ENCODE measurements at places on chromosomes 5 and 9.

DNA sequence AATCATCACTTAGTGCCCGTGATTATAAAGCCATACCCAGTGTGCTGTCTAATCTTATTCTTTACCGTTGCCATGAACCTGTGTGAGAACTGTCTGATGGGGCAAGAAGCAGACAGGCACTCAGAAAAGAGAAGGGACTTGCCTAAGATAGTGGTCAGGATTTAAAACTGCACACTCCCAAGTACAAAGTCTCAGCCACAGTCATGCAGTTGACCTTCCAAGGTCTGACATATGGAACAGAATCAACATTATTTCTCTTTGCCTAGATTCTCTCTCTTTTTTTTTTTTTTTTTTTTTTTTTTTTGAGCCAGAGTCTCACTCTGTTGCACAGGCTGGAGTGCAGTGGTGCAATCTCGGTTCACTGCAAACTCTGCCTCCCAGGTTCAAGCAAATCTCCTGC is 1.9 kb upstream of the PPP2CA start:
- DNase-seq = no peak

- DNase-seq = no peak
Measured at GRCh38 chr5:5781335-5781734, 358.9 kb downstream of the ICE1 start.

- DNase-seq = no peak
Measured at GRCh38 chr9:114007991-114008666, 70.0 kb downstream of the AMBP start.

GRCh38 chr9:99341686-99342085 is 119.6 kb downstream of the SEC61B start:
- DNase-seq = no peak

- no peak for DNase-seq
Measured at GRCh38 chr5:135461481-135462151, 9.5 kb upstream of the TIFAB start.

- DNase-seq = no peak
Measured at GRCh38 chr5:103476811-103477210, 85.8 kb downstream of the NUDT12 start.

DNA sequence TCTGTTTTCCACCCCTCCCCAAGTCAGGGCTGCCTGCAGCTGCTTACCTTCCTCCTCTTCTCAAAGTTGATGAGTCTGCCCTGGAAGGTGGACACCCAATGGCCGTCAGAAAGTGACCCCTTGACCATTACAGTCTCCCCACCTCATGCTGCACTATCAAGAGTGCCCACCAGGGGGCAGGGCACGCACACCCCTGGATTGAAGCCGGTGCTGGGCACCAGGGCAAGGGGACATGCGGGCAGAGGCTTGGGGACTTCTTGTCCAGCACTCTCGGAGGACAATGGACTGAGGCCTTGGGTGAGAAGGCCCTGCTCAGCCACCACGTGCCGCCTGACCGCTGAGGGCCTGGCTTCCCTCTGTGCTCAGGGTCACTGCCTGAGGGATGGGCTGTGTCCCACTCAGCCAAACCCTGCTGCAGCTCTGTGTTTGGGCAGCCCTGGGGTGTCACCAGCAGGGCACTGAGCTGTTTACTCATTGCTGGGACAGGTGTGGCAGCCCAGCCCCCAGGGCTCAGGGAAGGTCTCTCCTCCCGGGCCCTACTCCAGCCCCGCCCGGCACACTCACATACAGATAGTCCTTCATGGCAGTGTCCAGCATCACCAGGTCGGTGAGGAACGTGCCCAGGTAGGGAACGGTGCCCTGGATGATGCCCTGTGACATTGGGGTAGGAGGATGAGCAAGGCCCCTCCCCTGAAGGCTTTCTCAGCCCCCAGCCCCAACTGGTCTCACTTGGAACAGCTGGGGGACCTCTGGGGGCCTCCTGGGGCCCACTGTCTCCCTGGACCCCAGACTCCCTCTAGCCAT is 17.7 kb downstream of the RALGDS start:
- DNase-seq = no peak

DNA sequence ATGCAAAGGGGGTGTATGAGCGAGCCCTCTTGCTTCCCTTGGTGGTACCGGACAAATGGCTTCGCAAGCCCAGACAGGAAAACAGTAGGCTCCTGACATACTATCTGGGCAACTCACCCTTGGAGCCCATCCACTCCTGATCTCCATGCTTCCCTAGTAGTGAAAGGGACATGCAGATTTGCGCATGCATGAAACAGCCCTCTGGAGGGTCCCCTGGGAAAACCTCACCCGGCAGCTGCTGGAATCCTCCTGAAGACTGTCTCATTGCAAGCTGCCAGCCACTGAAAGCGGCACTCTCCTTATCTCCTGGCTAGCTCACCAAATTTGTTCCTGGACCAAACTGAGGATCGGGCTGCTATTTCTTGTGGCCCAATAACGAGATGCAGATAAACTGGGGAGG is 10.2 kb downstream of the ZNF169 start:
- DNase-seq = no peak

DNA sequence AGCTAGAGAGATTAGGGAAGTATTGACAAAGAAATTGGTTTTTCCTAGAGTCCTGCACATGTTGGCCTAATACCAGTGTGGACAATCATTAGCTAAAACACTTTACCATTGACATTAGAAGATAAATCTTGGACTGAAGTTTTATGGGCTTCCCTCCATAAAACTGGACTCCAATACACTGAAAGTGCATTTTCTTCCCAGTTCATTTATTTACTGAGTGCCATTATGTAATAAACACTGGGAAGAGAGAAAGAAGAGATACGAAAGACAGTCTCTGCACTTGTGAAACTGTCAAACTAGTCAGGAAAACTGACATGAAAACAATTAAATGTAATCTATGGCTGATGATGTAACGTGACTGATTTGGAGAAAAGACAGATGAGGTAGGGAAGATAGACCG is 539.3 kb downstream of the ZNF608 start:
- no peak for DNase-seq

DNA sequence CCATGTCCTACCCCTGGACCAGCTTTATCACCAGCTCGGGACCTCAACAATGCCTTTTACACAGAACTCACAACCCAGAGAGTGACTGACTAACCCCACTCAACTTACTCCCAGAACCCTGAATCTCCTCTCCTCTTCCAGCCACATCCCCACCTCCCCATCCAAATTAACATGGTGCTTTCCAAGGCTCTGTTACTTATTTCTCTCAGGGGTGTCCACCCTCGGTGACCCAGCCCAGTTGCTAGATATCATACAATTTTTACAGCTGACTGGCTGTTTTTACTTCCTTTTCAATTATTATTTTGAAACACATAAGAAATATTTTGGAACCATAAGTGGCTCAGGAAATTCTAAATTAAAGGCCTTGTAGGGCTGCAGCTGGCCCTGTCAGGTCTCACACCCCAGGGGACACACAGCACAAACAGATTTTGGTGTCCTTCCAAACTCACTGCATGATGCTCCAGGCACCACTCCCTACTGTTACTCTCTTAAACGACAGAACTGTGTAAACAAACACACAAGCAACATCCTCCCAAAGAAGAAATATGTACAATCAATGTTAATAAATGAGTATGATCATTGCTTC is 180.6 kb downstream of the ADAMTS12 start:
- no peak for DNase-seq

DNA sequence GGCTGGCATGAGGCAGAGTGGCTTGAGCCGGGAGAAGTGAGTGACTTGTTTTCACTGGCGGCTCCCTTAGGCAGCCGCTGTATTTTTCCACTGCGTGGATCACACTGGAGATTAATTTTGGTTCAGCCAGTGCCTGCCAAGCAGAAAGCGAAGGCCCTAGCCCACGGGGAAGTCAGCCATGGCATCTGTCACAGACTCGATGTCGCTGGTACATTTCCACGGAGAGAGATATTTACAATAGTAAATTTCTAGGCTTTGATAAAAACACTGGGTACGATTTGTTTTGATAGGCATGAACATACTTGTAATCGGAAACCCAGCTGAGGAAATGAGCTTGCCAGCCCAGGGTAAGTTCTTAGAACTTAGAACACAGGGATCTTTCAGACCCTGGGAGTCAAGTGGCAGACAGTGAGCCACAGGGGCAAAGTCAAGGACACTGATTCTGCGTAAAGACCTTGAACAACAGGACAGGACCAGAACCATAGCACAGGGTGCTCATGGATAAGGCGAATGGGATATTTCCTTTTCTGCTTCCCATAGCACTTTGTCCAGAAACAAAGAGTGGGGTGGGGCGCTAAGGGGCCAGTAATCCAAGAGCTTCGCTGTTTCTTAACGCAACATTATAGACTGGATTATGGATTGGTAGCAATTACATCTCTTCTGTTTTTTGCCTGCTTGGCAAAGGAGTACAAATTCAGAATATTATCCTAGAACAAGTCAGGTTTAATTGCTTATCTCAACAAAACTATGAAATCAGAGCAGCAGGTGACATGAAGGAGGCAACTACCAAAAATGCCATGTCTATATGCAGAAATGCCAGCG is 4.5 kb downstream of the DUSP1 start:
- no peak for DNase-seq

GRCh38 chr5:161273410-161273809 is 273.1 kb downstream of the GABRB2 start:
- no peak for DNase-seq

DNA sequence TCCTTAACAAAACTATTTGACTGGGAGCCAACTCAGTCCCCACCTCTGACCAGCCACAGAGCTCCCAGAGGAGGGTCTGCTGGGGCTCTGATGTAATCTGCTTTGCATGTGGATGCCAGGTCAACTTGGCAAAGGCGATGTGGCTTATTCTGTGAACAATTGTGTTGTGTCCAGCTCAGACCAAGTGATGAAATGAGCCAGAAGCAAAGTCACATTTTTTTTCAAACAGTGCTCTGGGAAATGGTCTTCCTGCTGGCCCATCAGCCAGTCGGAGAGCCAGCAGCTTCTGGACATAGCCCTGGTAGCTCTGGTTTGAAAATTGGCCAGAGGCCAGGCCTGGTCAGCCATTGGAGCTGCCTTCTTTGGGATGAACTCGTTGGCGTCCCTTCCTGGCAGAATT is 86.5 kb downstream of the ANGPTL2 start:
- DNase-seq = no peak

GRCh38 chr9:93452710-93453046 is 703 bp downstream of the FAM120AOS start:
- no peak for DNase-seq

DNA sequence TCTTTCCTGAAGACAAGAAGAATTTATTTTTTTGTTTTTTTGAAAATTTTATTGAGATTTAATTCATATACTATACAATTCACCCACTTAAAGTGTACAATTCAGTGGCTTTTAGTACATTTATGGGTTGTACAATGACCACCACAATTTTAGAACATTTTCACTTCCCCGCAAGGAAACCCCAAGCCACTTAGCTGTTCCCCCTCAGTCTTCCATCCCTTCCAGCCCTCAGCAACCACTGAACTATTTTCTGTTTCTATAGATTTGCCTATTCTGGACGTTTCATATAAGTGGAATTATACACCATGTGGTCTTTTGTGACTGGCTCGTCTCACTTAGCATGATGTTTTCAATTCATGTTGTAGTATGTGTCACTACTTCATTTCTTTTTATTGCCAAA is 28.0 kb downstream of the DNAI1 start:
- DNase-seq = no peak

Measured in GF-D8 (cell line).